ENCODE measurements at places on chromosomes 3 and 15.

DNA sequence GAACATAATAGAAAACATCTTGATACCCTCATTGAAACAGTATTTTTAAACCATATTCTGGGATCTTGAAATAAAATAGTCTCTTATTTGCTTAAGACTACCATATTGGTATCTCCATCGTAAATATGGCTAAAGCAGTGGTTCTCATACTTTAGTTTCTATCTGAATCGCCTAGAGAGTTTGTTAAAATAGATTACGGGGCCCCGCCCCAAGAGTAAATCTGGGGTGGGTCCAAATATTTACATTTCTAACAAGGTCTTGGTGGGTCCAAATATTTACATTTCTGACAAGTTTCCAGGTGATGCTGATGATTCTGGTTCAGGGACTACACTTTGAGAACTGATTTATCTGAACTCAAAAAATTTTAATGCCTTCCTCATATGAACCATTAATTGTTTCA lies 45.3 kb downstream of the TSC22D2 start:
- no peak for DNase-seq

DNA sequence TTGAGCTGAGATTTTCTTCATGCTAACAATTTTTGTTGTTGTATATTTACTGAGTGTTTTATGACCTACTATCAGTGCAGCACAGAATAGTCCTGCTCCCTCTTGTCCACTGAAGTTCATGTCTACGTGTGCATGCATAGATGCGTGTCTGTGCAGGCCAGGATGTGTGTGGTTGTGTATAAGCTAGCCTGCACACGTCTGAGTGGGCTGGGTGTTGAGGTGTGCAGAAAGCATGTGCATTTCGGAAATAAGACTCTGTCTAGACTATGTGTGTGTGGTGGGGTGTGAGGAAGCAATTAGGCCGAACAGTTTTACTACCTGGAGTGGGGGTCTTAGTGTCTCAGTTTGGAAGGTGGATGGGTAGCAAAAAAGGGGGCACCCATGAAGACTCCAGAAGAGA lies 39.2 kb downstream of the ATP2B2 start:
- DNase-seq: no peak

DNA sequence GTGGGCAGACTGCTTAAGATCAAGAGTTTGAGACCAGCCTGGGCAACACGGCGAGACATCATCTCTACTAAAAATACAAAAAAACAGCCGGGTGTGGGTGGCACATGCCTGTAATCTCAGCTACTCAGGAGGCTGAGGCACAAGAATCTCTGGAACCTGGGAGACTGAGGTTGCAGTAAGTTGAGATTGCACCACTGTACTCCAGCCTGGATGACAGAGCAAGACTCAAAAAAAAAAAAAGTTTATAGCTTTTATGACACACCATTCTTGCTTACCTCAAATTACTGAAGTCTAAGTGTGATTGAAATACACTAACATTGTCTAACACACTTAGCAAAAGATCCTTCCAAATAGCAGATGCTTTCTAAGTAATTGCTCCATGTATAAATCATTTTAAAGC lies 207.6 kb downstream of the STAG1 start:
- no peak for DNase-seq

DNA sequence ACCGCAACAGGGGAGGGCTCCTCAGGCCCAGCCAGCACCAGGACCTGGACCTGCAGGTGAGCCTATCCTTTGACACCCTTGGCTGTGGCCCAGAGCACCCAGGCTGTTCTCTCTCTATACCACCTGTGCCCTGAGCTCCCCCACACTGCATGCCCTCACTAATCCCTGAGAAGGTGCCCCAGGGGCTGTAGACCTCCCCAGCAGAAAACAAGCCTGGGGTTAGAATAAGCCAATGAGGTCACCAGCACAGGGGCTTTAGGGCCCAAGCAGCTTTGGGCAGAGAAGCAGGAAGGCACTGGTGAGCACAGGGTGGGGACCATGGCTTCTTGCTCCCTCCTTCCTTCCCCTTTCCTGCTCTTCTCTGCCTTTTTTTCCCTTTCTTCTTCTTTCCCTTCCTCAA lies 10.3 kb upstream of the APEH start:
- DNase-seq: no peak

DNA sequence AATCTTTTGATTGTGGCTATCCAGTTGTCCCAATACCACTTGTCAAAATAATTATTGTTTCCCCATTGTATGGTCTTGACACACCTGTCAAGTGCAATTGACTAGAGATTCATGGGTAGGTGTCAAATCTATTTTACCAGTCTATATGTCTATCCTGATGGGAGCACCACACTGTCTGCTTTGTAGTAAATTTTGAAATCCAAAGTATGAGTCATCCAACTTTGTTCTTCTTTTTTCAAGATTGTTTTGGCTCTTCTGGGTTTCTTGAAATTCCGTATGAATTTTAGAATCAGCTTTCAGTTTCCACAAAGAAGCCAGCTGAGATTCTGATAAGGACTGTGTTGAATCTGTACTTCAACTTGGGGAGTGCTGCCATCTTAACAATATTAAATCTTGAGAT lies 71.9 kb downstream of the CSNK1G1 start:
- DNase-seq: peak; percentile 8

DNA sequence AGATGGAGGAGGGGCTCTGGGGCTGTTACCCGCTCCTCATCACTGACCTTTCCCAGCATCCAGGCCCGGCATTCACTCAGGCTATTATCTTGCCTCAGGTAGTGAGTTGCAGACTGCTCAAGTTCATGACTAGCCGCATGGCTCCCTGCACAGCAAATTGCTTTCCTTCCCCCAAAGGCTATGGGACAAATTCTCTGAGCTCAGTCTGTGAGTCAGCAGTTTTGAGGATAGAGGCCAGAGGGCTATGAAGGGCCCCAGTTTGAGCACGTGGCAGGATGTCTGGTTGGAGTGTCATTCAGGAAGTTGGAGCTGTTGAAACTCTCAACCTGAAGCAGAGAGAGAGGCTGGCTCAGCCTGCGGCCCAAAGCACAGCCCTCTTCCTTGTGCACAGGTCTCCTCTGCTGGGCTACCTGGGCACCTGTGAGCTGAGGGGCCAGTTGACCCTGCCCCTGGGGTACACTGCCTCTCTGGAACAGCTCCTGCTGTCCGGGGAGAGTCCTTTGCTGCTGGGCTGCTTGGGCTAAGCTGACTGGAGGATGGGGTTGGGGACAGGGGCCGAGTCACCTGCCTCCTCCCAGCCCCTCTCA lies 7.9 kb downstream of the FAH start:
- peak; percentile 78 for DNase-seq

- DNase-seq: peak; percentile 47
Measured at GRCh38 chr3:42376344-42376798, 34.0 kb downstream of the LYZL4 start.

- DNase-seq: peak; percentile 16
Measured at GRCh38 chr15:43410572-43411214, 39.8 kb downstream of the TUBGCP4 start.

DNA sequence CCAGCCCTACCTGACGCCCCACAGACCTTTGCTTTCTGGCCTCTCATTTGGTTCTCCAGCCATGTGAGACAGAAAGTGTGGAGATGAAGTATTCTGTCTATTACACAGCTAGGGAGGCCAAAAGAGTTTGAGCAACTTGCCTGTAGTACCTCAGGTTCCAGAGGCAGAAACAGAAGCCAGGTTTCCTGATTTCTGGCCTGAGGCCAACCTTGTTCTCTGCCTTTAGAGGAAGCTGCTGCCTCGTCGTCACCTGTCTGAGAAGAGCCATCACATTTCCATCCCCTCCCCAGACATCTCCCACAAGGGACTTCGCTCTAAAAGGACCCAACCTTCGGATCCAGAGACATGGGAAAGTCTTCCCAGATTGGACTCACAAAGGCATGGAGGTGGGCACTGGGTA lies 3.8 kb downstream of the IL17RE start:
- DNase-seq: no peak

DNA sequence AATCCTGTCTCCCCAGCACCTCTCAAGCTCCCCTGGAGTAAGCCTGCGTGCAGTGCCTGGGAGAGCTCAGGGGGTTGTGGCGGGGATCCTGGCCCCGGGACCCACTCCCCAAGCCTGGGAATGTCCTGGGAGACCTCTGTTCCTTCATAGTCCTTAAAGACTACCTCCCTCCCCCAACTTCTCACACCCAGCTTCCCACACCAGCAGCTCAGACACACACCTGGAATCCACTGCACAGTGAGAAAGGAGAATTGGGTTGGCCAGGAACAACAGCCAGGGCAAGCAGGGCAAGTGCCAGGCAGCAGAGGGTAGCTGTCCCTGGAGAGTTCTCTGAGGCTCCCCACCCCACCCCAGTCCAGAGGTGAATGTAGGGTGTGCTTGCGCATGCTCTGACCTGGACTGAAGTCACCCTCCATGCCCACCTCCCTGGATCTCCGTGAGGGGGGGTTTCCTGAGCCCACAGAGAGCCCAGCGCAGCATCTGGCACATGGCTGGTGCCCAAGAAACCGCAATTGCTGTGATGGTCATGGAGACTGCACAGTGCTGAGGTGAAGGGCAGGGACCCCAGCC lies 22.2 kb downstream of the PSTPIP1 start:
- DNase-seq: no peak

DNA sequence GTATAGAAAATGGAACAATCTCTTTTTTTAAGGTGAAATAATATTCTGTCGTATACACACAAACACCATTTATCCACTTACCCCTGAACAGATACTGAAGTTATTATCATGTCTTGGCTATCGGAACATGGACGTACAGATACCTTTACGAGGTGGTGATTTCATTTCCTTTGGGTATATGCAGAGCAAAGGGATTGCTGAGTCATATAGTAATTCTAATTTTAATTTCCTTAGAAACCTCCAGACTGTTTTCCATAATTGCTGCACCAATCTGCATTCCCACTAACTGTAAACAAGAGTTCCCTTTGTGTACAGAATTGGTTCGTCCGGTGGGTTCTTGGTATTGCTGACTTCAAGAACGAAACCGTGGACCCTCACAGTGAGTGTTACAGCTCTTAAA lies 179.4 kb downstream of the SHOX2 start:
- no peak for DNase-seq

DNA sequence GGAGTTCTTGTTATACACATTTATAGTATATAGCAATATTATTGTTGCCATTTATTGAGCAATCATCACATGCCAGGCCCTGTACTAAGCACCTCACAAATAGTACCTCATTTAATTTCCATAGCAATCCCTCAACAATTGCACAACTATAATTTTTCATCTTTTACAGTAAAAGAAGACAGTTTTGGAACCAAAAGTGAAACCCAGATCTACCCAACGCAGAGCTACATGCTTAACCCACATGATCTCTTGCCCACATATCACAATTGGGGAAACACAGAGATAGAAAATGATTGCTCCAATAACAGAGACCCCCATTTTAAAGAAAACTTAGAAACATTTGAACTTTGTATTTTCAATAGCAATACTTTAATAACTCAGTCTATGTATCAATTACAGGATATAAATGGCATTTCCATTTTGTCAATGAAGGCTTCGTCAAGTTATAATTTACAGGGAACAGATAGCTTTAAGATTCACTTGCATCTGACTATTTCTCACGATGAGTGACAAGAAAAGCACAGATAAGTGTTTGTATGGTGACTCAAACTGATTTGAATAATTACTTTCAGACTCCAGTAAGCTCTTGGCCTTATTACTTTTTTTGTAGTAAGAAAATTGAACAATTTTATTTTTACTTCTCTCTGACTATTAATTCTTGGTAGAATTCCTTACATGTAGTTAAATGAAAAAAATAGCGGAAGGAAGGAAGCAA lies 38.7 kb upstream of the CCDC50 start:
- DNase-seq: no peak

- DNase-seq: no peak
Measured at GRCh38 chr3:65928110-65928509, 110.6 kb downstream of the MAGI1 start.

DNA sequence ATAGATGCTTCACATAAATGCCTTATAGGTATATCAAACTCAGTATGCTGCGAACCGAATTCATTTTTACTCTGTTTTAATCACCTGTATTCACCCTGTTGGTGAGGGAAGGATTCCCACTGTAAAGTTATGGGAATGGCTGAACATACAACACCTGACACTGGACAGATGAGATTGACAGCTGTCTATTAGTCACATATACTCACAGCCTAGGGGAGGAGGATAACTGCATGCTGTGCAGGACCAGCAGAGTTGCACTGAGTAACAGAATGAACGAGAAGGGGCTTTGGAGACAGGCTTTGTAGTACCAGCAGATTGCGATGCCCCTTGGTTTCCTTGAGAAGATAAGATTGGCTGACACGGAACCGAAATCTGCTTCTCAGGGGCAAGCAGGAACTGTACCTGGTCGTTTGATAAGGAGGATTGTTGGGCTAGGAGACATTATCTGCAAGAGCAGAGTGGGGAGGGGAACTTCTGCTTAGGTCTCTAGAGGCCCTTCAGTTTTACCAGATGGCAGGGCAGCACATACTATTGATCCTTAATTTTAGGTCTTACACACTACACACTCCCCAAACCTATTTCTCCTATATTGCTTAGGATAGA lies 43.5 kb upstream of the SLC22A13 start:
- no peak for DNase-seq

DNA sequence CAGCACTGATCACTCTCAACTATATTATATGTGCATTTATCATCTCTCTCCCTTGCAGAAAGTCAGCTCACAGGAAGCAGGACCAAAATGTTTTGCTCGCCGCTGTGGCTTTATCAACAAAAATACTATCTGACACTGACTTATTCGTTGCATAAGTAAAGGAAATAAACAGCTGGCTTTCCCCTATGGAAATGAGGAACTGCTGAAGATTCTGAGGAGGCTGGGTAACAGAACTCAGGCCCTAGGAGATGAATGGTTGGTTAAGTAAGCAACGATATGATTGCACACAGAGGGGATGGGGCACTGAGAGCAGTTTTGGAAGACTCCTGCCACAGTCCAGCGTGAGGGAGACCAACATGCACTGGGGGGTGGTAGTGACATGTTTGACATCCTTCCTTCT lies 181.1 kb downstream of the STT3B start:
- no peak for DNase-seq

GRCh38 chr3:32399030-32399620 lies 7.5 kb downstream of the CMTM7 start:
- peak; percentile 61 for DNase-seq

- no peak for DNase-seq
Measured at GRCh38 chr15:88863412-88863811, 31.9 kb downstream of the HAPLN3 start.

- no peak for DNase-seq
Measured at GRCh38 chr3:62446337-62446940, 73.1 kb upstream of the FEZF2 start.

DNA sequence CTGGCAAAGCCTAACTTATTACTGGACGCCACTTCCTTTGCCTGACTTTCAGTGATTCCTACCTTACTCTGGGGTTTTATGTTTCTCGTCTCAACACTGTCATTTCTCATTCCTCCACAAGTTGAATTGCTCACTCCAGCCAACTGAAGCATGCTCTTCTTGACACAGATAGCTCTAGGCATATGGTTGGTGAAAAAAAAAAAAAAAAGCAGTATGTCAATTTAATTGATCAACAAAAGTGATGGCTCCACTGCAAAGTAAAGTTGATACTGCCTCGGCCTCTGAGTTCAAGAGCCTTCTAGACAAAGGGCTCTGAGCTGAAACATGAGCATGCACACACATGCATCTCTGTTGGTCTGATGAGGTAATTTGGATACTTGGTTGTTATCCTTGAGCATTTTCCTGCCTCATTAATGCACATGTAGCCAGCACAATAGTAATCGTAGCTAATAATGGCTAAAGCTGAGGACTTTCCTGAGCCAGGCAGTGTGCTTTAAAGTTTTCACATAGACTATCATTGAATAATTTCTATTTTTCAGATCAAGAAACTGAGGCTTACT lies 21.4 kb upstream of the UBE2Q2 start:
- no peak for DNase-seq
